ENCODE measurements at places on chromosomes 5 and 9. TPM values are rescaled to one million over a fixed set of nuclear protein-coding genes. Genes with fewer than 3 reads are reported as not detected.

The IL5 gene
- not detected for total RNA-seq

The MLANA gene
- total RNA-seq = not detected

The FCHSD1 gene
- total RNA-seq = 6.0 TPM

The UBAC1 gene
- 38.0 TPM for total RNA-seq

The GMCL2 gene
- not detected for total RNA-seq
